ENCODE measurements at places on chromosomes 6 and 20. TPM values are rescaled to one million over a fixed set of nuclear protein-coding genes. Genes with fewer than 3 reads are reported as not detected.

OXT gene
- total RNA-seq = not detected

PLEKHG1 gene
- total RNA-seq = under 0.01 TPM

PRR3 gene
- total RNA-seq = 6.6 TPM

EYS gene
- total RNA-seq = not detected

AKIRIN2 gene
- total RNA-seq = 23.7 TPM

SNAP25 gene
- total RNA-seq = 0.64 TPM

CST4 gene
- not detected for total RNA-seq

- DNase-seq = no peak
These were observed 55.9 kb upstream of the C20orf144 start for GRCh38 chr20:33606118-33606771.

DNA sequence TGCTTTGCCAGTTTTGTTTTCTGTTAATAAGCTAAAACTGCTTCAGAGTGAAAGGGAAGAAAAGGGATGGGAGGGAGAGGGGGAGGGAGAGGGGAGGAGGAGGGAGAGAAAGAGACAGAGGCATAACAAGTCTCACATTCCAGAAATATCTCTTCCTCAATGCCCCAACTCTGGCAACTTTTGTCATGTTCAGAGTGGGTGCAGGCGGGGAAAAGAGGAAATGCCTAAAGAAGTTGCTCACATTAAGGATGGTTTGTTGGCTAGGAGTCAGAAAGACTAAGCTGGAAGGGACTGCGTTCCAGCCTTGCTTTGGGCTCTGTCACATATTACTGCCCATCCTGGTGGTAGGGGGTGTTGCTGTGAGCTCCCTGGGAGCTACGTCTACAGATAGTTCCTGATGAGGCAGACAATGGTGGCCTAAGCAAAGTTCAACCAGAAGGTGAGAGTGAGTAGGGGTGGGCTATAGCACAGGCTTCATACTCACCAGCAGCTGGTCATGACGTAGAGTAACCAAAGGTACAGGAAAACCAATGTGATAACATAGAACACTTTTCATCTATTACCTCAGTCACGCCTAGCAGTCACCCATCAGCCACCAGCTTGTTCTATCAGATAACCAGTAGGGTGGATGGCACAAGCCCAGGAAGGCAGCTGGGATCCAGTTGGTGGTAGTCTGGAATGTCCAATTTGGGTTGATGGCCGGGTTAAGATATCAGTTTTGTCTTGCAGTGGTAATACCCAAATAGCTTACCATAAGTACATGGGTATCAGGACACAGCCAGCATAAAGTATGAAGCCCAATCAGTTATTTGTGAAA, 2.1 kb downstream of the TSPYL4 start:
- DNase-seq = peak; percentile 76

- DNase-seq = no peak
These were observed 14.6 kb downstream of the AGPAT4 start for GRCh38 chr6:161259302-161259701.

DNA sequence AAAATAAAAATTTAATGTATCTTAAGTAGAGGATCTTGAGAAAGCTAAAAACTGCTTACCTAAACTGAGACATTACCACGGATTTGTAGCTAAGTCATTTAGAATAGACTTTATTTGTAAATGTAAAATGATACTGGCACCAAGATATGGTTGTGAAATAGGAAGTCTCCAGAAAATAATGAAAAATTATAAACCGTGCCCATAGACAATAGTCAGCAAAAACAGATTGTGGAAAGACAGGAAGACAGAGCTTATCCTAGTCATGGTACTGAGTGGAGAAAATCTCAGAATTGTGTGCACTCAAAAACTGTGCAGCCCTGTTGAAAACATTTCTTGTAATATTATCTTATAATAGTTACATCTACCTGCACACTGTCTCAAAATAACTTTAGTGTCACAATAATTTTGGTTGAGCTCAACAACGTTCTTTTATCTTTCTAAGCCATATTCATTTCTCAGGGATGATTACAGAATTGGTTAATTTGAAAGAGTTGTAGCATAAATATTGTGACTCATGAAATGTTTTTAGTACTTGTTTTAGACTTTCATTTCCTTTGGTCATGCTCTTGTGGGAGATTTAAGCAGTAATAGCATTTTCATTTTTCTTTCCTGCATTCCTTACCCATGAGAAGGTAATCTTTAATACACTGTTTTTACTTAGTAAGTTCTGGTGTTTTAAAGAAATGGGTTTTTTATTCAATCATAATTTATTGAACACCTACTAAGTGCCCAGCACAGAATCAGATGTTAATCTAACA, 174.5 kb downstream of the SOX4 start:
- peak; percentile 26 for DNase-seq

GRCh38 chr20:17460119-17460518, 71.1 kb downstream of the BFSP1 start:
- DNase-seq = no peak

GRCh38 chr20:38159957-38160756, 4.9 kb downstream of the TGM2 start:
- DNase-seq = no peak

DNA sequence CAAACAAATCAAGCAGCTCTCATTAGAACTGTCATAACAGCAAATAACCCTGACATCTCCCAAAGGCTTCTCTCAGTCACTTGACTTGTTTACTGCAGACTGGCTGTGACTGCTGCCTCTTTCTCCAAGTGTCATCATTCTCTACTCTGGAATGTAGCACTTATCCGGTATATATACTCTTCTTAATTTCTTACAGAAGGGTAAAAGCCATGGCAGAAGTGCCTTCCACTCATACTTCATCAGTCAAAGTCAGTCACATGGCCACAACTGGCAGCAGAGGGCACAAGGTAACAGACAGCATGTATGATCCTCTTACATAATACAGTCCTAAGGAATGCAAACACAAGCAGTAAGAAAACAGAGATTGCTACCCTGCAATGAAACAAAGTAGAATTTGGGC, 9.3 kb downstream of the NAPB start:
- no peak for DNase-seq

DNA sequence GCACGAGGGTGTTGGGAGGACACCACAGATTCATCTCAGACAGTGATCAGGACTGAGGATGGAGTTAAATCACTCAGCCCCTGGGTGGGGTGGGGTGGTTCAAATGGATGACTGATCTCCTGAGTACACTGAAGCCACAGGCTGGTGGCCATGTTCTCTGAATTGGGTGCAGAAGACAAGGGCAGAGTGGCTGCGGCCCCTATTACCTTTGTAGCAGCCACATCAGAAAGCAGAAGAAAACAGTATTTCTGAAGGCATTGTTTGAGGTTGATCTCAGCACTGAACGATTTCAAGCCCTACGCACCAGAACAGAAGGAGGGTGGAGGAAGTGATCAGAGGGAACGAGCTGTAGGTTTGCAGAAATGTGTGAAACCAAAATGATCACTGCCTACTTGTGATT, 71.6 kb downstream of the SH3BGRL2 start:
- no peak for DNase-seq

GRCh38 chr6:72636786-72637185, 14.9 kb downstream of the KCNQ5 start:
- DNase-seq = no peak

DNA sequence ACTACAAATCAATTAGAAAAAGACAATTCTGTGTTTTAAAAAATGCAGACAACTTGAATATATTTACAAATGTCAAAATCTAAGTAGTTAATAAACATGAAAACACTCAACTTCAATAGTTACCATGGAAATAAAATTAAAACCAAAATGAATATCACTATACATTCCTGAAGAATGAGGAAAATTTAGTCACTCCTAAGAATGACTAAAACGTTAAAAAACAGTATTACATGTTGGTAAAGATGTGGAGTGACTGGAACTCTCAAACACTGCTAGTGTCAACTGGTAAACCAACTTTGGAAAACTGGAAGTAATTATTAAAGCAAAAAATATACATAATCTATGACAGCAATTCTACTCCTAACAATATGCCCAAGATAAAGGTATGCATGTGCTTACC, 36.3 kb downstream of the AHI1 start:
- no peak for DNase-seq

Data from myocyte (in vitro differentiated cells).